ENCODE measurements at places on chromosomes 12 and 14.
A peak's percentile ranks its signal among the peaks of the same experiment; 100 is the strongest.

GRCh38 chr12:115895247-115895646 lies 382.2 kb downstream of the MED13L start:
- no peak for DNase-seq

DNA sequence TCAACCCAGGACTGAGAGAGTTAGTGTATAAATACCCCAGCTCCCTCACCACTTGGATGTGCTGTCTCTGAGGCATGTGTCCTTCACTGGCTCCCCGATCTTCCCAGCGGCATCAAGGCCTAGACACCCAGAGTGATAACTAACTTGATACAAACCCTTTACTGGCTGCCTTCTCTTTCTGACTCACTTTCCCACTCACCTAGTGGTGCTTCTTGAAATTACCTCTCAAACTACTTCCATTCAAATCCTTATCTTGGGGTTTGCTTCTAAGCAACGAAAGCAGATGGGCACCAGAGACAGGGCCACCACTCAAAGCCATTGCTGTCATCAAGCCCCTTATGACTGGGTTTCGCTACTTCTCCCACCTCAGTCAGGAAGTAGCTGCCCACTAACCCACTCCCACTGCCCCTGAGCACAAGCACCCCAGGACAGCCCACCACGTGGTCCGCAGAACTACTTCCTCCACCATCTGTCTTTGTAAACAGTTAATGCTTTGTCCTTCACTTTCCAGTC lies 17.2 kb downstream of the ZFP36L1 start:
- DNase-seq = peak; percentile 62

- DNase-seq = peak; percentile 9
Measured at GRCh38 chr14:101716956-101717662, 44.4 kb upstream of the PPP2R5C start.

- peak; percentile 81 for DNase-seq
Measured at GRCh38 chr14:68694516-68695235, 98.2 kb downstream of the ZFP36L1 start.

GRCh38 chr12:107200394-107200793 lies 107.0 kb upstream of the CRY1 start:
- DNase-seq = no peak

- DNase-seq = no peak
Measured at GRCh38 chr12:80045594-80045993, 53.7 kb upstream of the OTOGL start.

- no peak for DNase-seq
Measured at GRCh38 chr12:147242-147641, 66.7 kb downstream of the SLC6A12 start.

DNA sequence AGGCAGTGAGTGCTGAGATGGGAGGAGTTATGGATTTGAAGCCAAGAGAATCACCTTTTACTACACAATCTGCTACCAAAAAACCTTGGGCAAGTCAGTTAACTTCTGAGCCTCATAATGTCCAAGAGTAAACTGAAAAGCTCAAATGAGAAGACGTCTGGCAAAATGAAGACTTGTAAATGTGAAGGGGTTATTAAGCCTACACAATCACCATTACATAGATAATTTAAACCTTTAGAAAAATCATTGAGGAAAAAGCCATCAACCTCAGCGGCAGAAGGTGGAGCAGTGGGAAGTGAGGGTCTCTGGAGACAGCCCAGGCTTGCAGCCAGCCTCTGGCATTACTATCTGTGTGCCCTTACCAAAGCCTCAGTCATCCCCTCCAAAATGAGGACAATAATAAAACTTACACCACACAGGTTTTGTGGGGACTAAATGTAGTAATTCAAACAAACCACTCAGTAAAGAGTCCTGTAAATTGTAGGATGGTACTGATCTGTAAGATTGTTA lies 50.5 kb upstream of the CCDC175 start:
- DNase-seq = no peak

DNA sequence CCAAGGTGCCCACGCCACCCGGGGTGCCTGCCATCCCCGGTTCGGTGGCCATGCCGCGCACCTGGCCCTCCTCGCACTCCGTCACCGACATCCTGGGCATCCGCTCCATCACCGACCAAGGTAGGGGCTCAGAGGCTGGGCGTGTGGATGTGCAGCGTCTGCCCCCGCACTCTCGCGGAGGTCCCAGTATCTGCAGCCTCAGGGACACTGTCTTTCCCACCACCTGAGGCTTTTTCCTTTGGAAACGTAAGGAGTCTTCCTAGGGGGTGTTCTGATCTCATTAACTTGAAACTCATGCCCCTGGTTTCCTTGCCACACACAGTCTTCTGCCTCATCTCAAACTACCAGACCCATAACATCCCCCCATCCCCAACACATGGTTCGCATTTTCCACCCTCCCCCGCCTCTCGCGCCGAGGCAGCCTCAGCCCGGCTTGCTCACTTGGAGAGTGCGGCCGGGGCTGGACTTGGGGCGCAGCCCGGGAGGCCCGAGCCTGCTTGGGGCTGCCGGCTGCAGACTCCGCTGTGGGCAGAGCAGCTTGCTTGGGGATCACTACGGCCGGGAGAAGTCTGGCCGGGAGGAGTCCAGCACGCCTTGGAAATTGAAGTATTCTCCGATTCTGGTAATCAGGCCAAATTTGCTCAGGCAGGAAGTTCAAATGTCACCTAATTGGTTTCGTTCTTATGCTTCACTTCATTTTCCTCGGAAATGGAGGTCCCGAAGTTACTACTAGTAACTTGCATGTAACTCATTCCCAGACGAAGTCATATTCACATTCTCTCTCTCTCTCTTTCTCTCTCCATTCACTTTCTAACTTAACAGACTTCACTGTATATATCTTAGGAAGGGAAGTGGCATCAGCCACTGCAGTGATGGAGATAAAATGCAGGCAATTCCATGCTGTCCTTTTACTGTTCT lies 2.0 kb downstream of the PAX9 start:
- no peak for DNase-seq
